ENCODE measurements at places on chromosomes 2 and 18.

- no peak for DNase-seq
These were observed 28.9 kb downstream of the NCK2 start for GRCh38 chr2:105773568-105773967.

GRCh38 chr18:44036501-44036900, 644.2 kb upstream of the SETBP1 start:
- no peak for DNase-seq

- DNase-seq = no peak
These were observed 83.1 kb downstream of the SDC1 start for GRCh38 chr2:20141806-20142205.

DNA sequence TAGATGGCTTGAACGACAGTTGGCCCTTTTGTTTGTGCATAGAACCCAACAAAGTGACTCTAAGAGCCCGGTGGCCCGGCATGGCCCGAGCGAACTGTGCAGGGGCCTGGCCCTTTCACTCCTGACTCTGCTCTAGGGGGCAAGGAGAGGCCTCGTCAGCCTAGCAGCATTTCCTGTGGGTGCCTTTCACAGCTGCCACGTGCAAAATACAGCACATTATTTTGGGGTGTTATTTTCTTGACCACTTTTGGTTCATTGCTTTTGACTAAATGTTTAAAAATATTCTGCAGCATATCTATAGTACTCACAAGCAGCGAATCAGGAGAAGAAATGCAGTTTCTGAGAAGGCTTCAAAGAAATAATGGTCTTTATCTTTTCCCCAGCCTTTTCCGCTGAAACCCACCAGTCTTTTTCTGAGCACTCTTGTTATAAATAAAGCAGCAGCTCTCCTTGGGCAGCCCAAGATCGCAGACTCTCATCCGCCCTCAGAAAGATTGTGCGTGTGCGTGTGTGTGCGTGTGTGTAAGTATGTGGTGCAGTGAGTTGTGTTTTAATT, 31.3 kb downstream of the DGKD start:
- DNase-seq = no peak

DNA sequence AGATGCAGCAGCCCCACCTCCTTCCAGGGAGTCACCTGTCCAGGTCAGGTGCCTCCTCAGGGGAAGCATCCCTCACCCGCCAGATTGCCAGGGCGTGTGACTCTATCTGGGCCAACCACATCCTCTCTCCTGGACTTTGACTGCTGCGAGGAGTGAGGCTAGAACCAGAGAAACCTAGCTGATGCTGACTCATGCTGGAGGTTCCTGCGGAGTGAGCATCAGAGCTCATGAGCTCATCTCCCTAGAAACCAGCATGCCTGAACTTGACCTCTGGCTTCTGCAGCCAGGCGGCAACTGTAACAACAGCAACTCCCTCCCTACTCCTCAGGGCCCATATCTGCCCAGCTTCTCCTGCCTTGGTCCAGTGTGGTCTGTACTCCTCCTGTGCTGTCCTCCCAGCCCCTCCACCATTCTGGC, 28.3 kb upstream of the NT5DC4 start:
- DNase-seq = peak; percentile 91

DNA sequence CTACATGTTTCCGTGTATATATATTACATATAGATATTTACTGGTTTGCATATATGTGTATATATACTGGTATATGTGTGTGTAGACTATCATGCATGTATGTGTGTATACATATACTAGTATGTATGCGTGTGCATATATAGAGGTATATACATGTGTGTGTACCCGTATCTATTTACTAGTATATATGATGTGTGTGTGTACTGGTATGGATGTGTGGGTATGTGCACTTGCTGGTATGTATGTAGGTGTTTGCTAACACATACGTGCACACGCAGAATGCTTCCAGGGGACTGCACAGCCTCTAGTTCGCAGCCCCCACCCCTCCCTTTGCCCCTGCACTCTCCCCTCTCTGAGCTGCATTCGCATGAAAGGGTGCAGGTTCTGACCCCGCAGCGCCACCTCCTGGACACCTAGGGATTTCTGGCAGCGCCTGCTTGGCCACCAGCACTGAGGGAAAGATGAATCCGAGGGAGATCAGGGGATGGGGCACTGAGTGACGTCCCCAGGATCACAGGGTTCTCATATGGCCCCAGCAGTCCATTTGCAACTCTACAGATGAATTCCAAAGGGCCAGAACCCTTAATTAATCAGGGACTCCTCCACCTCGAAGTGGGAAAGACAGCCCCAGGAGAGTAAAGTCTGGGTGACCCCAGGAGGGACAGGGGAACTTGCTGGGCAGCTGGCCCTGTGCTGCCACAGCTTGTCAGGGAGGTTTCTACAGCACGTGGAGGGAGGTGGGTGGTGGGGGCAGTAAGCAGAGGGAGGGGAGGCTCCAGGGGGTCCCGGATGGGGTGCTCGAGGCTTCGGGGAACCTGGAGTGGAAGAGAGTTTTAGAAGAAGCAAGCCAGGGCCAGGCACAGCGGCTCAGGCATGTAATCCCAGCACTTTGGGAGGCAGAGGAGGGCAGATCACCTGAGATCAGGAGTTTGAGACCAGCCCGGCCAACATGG, 66.8 kb upstream of the ASAP2 start:
- DNase-seq = peak; percentile 39

- no peak for DNase-seq
These were observed 24.5 kb upstream of the SPRED2 start for GRCh38 chr2:65456886-65457285.

- no peak for DNase-seq
These were observed 170.7 kb downstream of the CYRIA start for GRCh38 chr2:16494836-16495508.

GRCh38 chr2:203704430-203704829, 2.0 kb upstream of the CD28 start:
- DNase-seq = no peak

- DNase-seq = no peak
These were observed 13.1 kb upstream of the MC4R start for GRCh38 chr18:60385693-60386092.

DNA sequence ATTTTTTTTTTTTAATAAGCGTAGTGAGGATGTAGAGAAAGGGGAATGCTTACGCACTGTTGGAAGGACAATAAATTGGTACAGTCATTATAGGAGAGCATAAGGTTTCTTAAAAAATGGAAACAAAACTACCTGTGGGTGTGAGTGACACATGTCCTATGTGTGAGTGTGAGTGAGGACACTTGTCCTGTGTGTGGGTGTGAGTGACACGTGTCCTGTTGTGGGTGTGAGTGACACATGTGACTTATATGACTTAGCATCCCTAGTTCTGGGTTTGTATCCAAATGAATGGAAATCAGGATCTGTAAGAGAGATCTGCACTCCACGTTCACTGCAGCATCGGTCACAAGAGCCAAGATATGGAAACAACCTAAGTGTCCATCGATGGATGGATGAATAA, 91.8 kb downstream of the CBLN2 start:
- DNase-seq = no peak

DNA sequence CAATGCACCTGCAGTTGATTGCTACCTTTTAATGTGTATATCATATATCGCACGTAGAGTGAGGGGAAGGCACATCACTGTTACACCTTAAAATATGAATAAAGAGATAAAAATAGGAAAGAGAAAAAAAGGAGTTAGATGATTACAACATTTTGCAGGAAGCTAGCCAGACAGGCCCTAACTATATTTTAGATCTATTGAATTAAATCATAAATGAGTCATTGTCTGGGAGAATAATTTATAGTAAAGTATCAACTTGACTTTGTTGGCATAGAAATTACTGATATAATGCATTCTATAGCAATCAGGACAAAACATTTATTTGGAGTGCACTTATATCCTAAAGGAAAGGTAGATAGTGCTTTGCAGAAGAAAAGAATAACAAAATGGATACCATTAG, 384.9 kb upstream of the NXPH2 start:
- no peak for DNase-seq

- DNase-seq = peak; percentile 88
These were observed 61.4 kb downstream of the TTC39C start for GRCh38 chr18:24075767-24076597.

DNA sequence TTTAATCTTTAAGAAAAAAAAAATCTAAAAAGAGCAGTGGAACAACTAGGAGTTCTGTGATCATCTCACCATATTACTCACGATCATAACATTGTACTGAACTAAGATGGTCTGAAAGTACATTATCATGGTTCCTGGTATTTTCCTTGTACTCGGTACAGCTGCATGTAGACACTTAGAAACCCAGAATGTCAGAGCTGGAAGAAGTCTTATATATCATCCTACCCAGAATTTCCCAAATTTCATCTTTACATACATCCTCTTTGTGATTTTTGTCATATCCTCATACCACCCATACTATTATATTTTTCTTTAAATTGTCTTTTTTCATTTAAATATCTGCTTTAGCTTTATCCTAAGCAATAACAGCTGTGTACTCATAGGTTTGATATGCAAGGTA, 12.4 kb upstream of the ST3GAL5 start:
- DNase-seq = no peak

- DNase-seq = no peak
These were observed 72.2 kb upstream of the MAP2 start for GRCh38 chr2:209351636-209352035.

- no peak for DNase-seq
These were observed 101.6 kb upstream of the COL5A2 start for GRCh38 chr2:189281201-189281600.

- DNase-seq = no peak
These were observed 3.1 kb downstream of the RMC1 start for GRCh38 chr18:23506393-23506792.

DNA sequence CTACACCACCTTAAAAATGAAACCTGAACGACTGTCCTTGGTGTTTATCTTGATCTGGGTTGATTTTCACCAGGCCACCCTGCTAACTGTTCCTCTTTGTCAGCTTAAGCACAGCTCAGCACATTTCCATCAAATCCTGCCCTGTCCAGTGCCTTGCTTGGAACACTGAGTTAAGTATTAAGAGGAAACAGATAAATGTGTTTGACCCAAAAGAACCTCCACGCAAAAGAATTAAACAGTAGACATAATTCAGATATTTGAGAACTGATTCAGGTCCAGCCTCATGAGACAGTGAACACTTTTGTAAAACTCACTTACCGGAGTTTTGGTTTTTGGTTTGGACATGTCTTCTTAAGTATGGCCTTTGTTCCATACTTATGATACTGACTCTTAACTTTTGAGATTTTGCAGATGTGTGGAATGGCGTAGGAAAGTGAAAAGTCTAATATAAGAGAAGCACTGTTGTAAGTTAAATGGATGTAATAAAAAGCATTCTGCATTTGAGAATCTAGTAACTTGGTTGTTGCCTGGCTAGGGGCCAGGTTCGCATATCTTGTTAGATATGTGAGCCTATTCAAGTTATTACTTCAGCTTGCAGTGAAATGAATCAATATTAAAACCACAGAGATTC, 88.9 kb upstream of the SERPINE2 start:
- DNase-seq = peak; percentile 21

DNA sequence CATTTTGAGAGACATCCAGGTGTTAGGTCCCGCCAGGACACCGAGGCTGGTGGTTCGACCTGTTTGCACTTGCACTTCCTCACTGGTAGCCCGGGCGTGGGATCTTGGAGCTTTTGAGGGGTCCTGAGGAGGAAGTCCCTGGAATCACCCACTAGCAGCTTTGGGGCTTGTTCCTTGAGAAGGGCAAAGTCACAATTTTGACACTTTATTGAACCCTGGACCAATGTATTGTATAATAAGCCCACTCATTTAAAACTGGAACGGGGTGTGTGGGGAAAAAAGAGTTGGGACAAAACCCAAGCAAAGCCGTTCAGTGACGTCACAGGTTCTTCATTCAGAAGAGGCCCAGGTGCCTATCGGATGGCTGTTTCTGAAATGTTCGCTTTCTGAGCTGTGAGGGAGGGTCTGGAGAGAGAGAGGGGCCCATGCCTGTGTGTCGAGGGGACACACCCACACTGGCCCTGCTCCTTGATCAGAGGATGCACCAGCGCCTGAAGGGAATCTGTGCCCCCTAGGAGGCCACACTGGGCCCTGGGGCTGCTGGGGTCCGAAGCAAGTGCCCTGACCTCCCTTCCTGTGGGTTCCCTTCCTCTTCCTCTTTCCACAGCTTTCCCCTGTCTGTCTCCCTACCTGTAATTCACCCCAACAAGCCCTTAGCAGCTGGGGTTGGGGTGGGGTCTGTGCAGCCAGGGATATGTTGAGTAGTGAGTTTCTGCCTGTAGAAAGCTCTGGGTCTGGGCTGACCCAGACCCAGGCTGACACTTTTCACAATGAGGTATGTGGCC, 2.6 kb downstream of the LPIN1 start:
- DNase-seq = no peak

GRCh38 chr18:50820901-50821520, 1.2 kb upstream of the MRO start:
- no peak for DNase-seq

GRCh38 chr2:232260075-232260474, 118.5 kb upstream of the ALPP start:
- DNase-seq = peak; percentile 50

DNA sequence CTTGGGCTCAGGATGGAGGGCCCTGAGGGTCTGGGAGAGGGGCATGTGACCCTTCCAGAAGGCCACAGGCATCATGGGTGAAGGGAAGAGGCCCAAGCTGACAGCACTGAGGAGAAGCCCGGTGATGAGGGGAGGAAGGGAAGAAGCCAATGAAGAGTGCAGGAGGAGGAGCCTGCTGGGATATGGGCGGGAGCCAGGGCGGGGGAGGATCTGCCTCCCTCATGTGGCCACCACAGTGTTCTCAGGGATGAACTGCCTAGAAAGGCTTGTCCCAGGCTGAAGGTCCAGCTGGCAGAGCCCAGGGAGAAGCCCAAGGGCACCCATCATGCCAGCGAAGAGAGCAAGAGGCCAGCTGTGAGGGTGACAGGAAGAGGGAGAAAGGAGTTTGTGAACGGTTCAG, 24.6 kb upstream of the PLB1 start:
- DNase-seq = no peak

GRCh38 chr18:8426401-8426800, 182.8 kb upstream of the RAB12 start:
- DNase-seq = no peak

DNA sequence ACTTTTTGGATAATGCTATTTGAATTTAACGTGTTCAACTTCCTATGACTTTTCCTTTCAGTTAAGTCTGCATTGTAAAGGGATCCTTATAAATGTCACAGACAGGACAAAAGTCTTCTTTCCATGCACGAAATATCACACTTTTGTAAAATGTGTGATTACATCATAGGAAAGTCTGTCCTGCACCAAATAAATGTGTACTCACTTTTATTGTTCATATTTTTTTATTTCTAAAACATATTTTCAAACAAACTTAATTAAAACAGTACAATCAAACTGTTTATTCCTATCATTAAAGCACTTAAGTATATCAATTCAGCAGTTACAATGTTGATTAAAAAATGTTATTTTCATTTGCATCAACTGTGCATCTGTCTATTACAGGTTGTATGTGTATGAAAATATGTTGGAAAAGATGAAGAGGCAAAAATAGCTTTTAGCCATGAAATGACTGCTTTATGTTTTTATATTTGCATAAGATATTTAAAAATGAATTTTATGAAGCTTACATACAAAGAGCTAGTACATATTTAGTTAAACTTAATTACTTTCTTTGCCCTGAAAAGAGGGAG, 105.6 kb downstream of the CSRNP3 start:
- DNase-seq = no peak

Data from fibroblast of the conjunctiva (primary cell).